NCI-H1436 treated with DMSO at 0.1 percent for 48 hours (cell line): ENCODE measurements at places on chromosomes 11 and 22.

DNA sequence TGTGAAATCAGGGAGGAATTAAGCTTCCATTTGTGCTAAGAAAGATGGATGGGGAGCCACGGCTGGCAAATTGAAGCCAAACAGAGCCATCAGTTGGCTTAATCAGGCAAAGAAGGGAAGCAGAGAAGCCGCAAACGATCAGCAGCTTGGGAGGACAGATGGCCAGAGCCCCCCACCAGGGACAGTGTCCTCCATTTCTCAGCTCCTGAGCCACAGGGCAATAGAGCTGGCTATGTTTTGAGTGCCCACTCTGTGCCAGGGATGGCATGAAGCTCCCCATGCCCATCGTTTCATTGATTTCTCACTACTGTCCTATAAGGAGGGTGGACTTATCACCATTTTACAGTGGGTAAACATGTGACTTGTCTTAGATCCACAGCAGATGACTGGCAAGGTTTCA, 126.3 kb upstream of the ASPHD2 start:
- no peak for DNase-seq

DNA sequence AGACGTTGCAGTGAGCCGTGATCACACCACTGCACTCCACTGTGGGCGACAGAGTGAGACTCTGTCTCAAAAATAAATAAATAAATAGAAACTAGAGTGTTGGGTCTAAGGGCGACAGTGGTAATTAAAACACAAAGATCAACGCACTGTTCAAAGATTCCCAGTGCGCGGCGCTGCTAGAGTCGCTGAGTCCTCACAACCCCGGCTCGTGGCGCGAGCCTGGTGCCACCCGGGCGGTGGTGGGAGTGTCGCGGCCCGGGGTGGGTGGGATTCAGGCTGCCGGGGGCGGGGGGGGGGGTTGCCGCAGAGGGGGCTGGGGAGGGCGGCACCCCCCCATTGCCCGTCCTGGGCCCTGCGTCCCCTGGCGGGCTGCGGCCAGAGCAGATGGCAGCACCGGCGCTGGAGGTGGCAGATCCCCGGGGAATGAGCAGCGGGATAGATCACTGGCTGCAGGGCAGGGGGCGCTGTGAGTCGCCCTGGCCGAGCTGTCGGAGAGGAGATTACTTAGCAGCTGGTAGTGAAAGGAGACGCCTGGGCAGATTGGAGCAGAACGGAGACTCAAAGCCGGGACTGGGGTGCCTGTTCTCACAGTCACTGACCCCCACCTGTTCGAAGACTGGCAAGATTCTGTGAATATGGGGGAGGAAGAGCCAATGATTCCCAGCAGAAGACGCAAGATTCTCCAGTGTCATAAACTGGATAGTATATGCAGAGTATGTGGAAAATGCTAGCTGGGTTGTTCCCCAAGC, 30.2 kb upstream of the APOBEC3A start:
- DNase-seq, result peak; percentile 13

DNA sequence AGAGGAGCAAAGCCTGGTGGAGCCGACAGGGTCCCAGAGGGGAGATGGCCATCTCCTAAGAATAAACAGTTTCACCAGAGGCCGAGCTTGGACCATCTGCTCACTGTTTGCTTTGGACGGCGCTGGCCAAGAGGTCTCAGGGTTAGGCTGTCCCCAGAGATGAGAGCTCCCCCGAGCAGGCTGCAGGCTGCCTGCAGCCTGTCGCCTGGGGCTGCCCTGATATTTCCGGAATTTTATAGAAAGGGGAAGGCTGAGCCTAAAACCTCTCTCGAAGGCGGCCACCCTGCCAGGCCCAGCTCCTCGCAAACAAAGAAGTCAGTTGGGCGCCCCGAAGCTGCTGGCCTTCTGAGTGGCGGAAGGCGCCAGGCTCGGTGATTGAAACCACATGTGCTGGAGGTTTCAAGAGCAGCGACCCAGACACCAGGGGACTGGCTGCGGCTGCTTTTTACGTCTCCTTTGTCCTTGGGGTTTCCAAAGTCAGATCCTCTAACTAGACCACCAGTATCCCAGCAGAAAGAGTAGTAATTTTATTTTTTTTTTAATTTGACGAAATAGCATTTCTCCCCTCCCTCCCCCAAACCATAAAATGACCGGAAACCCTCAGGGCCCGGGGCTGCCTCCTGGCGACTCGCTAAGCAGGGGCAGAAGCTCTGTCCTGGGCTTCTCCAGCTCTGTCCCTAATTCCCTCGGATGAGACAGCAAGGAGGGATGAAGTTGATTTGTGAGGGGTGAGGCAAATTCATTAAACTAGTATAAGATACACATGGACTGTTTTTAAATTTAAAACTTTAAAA, 57.4 kb downstream of the CLMP start:
- DNase-seq, result no peak

DNA sequence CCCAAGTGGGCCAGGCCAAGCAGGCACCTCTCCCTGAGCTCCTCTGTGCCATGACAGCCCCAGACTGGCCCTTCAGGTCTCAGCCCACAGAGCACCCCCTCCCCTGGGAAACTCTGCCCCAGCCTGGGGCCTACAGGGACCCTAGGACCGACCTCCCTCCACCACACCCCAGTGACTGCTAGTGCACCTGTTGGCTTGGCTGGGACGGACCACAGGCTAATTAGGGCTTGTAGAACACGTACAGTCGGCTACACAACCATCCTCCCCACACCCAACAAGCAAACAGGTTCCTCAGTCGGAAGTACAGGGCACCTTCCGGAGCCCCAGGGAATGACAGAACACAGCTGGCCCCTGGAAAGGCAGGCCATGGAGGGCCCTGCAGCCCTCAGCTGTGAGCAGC, 4.3 kb downstream of the SBF1 start:
- no peak for DNase-seq

- no peak for DNase-seq
These were observed 11.1 kb downstream of the MS4A8 start for GRCh38 chr11:60710482-60710881.

GRCh38 chr11:35938231-35938630, 5.6 kb upstream of the LDLRAD3 start:
- DNase-seq, result no peak

GRCh38 chr11:130999992-131000770, 83.9 kb upstream of the SNX19 start:
- no peak for DNase-seq

DNA sequence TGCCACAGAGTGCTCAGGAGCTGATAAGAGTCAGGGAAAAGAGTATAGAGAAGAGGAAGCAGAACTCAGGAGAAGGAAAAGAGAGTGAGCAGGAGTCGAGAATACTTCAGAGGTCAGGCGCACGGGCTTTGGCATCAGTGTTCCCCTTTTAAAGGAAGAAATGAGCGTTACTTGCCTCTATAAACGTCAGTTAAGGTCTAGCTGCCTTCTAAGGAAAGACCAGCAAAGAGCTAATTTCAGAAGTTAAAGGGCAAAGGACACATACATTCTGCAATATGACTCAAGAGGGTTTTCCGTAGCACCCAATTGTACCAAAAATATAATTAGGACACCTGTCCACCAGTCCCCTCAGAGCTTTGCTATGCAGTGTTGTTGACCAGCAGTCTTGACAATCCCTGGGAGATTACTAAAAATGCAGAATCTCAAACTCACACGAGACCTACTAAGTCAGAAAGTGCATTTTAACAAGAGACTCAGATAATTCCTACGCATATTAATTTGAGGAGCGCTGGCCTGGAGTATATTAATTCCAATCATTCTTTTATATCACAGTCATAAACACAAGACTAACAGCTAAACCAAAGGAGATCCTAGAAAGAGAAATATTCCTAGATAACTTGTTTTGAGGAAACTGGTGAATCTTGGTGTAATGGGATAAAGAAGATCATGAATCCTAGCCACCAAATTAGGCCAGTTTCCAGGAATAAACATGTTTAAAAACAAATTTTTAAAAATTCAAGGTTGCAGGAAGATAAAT, 249.0 kb downstream of the CADM1 start:
- no peak for DNase-seq

DNA sequence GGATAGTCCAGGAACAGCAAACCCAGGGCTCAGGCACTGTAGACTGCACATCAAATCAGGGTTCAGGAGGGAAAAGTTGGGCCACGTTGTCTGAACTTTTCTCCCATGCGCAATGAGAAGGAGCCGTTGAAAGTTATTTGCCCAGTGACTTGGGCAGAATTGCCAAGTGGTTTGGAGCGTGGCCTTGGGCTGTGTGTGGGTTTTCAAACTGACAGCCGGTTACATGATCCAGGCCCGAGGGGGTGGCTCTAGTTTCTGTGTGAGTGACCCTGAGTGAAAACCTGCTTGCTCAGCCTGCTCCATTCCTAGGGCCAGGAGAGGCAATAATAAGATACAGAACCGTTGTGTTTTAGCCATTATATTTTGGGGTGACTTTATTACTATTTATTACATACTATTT, 20.3 kb downstream of the MB start:
- DNase-seq, result no peak

- no peak for DNase-seq
These were observed 2.5 kb downstream of the GNG3 start for GRCh38 chr11:62710001-62710345.

DNA sequence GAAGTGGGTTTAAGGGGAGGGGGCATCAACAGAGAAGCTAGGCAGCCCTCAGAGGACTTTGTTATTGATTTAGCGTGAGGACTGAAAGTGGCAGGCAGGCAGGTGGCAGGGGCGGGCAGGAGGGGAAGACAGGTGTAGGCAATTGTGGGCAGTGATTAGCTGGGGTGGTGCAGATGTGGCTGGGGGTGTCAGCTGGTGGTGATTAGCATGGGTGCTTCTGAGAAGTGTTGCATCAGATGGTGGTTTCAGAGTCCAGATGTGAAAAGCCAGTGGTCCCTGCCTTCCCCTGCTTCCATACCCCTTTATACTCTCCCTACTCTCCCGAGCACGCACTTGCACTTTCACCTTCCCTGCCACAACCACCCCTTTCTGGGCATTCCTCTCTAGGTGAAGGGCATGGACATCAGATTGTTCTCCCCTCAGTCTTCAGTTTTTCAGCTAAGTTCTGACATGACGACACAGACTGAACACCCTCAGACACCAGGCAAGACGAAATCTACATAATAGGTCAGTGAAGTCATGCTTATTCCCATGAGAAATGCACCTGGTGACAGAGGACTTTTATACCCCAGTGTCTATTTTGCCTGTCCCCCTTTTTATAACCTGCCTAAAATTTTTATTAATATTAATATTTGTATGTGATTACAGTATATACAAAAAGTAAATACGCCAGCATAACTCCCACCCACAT, 435.7 kb upstream of the CADM1 start:
- DNase-seq, result peak; percentile 65

GRCh38 chr11:102495161-102496042, 35.1 kb downstream of the MMP7 start:
- DNase-seq, result peak; percentile 42

DNA sequence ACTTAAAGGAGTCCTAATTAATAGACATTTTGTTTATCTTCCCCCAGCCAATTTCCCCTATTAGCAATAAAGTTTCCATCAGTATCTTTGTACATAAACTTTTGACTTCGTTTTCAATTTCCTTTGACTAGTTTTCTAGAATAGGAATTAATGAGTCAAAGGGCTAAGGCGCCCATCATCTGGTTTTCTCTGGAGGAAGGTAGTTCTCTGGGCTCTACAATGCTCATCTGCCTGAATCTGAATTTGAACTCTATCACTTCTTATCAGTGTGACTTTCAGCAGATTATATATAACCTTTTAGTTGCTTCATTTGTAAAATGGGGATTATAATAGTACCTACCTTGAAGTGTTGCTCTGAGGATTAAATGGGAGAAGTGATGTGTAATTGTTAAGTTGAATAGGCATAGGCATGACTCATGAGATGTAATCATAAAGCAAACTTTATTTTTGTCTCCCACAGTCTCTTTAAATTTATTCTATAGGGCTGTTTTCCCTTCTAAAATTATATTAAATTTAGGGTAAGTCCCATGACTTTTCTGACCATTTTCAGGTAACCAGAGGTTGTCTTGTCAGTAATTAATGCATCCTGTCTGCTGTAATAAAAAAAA, 5.8 kb upstream of the TUB start:
- DNase-seq, result no peak

DNA sequence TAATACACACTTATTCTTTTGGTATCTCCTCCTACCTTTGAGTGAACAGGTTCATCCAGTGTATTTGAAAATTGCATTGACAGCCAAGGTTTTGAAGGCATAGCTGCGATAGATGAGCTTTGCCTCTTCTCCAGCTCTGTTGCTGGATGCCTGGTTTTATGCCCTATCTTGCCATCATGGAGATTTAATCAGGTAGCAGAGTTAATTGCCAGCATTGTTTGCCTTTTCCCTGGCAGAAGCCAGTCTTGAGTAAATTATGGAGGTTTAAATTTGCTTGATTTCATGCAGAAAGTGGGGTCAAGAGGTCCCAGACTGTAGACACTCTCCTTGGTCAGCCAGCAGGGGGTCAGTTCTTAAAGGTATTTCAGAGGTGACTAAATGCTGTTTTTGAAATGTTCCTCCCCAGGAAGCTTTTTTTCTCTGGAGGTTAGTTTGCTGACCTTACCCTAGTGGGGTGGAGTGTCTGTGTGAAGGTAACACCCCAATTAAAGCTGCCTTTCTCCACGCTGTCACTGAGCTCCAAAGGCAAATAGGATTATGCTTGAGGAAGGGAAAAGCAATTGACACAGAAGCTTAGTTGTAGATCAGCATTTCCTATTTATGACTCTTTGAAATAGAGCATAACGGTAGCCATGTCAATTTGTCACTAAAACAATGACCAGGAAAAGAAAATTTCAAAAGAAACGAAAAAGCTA, 96.0 kb downstream of the EXT2 start:
- DNase-seq, result no peak

- no peak for DNase-seq
These were observed 152.9 kb downstream of the DBX1 start for GRCh38 chr11:20007386-20007785.

DNA sequence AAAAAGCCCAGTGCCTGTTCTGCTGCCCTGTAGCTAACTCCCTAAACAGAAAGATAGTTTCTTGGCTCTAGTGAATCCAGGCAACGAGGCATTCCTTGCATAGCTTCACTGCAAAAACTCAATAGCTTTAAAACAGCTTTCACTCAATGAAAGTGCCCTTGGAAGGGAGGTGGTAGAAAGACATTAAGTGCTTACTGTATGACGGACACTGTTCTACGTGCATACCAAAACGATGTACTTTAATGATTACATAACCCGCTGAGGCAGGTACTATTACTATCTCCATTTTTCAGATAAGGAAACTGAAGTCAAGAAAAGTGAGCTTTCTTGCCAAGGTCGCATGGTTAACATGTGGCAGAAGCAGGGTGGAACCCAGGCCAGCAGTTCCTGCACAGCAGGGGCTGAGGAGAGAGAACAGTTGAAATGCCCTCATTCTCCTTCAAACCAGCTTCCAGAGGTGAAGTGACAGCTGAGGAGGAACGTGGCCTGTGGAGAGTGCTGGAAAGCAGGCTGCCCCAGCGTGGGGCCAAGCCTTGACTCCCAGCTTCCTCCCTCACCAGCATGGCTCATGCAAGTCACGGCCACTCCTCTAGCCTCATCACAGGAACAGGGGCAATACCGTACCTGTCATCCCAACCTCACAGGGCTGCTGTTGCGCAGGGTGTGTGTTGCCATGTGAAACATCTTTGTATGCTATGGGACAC, 227.5 kb upstream of the NARS2 start:
- DNase-seq, result no peak

GRCh38 chr11:102824556-102824955, 18.9 kb downstream of the MMP3 start:
- no peak for DNase-seq
